ENCODE measurements at places on chromosomes 13 and 19.
A peak's percentile ranks its signal among the peaks of the same experiment; 100 is the strongest.

- DNase-seq, result peak; percentile 81
Observed at GRCh38 chr19:7533925-7534480, 1.5 kb upstream of the PNPLA6 start.

DNA sequence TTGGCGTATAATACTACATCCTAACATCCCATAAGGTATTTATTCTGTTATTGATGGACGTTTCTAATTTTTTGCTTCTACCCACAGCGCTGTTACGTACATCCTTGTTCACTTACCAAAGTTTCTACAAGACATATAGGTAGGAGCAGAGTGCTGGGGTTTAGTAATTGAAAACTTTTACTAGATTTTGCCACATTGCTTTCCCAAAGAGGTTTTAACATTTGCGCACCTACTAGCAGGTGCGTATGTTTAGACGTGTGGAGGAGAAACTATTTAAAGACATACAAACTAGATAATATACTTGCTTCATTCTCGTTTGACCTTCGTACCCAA, 559 bp upstream of the RPL21 start:
- DNase-seq, result no peak

DNA sequence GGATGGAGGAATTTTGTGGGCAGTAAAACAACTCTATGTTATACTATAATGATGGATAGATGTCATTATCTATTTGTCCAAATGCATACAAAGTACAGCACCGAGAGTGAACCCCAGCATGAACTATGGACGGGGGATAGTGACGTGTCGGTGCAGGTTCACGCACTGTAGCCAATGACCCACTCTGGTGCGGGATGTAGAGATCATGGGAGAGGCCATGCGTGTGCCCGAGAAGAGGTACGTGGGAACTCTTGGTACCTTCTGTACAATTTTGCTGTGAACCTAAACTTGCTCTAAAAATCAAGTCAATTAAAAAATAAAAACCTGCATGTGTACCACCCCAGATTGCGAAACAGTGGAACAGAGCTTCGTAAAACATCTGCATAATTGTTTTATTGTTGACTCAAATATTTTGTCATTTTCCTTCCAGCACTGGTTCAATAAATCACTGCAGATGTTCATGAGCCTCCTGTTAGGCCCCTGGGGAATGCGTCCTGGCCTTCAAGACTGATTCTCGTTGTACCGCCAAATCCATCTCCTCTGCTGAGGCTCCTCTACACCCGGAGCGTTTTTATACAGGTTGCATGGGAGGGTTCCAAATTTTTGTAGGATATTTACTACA, 30.9 kb downstream of the COL4A1 start:
- no peak for DNase-seq

DNA sequence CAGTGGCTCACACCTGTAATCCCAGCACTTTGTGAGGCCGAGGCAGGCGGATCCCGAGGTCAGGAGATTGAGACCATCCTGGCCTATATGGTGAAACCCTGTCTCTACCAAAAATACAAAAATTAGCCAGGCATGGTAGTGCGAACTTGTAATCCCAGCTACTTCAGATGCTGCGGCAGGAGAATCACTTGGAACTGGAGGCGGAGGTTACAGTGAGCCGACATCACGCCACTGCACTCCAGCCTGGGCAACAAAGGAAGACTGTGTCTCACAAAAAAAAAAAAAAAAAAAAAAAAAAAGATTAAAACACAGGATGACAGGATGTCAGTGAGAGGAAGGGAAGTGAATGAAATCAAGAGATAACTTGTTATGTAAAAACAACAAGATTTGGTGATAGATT, 1158.5 kb downstream of the PCDH9 start:
- DNase-seq, result no peak

GRCh38 chr13:23518231-23518630, 52.0 kb upstream of the TNFRSF19 start:
- no peak for DNase-seq

- DNase-seq, result peak; percentile 84
Observed at GRCh38 chr19:2618611-2619010, 83.9 kb downstream of the GNG7 start.

- no peak for DNase-seq
Observed at GRCh38 chr13:41257535-41257934, 5.8 kb downstream of the MTRF1 start.

DNA sequence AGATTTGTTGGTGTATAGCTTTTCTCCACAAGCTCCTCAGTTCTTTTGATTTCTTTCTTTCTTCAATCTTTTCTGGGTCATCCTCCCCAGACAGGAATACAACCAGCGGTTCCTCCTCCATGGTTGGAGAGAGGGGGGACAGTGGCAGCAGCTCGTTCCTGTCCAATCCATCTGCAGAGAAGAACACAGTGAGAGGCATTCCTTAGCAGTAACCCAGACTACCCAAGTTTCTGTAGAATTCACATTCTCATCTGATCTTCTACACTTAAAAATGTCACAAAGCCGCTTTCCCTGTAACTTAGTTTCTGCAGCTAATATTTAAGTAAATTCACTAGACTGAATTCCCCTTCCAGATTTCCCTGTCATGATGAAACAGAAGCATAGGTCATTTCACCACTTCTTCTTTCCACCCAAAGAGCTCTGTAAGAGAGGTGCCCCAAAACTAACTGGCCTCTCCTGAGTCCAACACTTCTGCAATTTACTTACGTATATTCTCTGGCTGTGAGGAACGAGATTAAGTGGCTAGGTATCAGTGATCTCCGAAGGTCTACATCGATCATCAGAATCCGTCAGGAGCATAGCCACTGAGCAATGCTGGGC, 171.9 kb downstream of the TBC1D4 start:
- no peak for DNase-seq

DNA sequence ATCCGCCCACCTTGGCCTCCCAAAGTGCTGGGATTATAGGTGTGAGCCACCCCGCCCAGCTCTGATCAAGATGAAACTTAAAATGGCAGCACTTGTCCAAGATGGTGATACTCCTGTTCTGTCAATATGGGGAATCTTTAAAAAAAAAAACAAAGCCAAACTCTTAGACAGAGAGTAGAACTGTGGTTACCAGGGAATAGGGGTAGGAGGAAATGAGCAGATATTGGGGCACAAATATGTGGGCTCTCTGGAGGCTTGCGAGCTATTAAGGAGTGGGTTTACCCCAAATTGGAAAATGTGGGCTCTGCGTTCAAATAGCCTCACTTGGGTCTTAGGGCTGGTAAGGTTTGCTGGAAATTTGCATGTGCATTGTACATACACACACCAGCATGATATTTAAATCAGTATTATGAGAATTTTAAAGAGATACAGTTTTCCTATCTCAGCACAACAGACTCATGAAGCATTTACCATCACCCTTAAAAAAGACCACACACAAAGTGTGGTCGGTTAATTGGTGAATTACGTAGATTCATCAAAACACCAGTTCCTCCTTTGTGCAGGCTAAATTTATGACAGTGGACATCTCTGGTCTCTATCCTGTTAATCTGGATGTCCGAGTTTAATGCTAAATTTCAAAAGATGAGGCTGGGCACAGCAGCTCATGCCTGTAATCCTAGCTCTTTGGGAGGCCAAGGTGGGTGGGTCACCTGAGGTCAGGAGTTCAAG, 11.3 kb downstream of the CD70 start:
- DNase-seq, result no peak

- no peak for DNase-seq
Observed at GRCh38 chr13:92827503-92827902, 399.1 kb upstream of the GPC6 start.

- no peak for DNase-seq
Observed at GRCh38 chr19:11232555-11232954, 6.9 kb upstream of the ANGPTL8 start.

- no peak for DNase-seq
Observed at GRCh38 chr13:50910485-50910805, 854 bp downstream of the RNASEH2B start.

DNA sequence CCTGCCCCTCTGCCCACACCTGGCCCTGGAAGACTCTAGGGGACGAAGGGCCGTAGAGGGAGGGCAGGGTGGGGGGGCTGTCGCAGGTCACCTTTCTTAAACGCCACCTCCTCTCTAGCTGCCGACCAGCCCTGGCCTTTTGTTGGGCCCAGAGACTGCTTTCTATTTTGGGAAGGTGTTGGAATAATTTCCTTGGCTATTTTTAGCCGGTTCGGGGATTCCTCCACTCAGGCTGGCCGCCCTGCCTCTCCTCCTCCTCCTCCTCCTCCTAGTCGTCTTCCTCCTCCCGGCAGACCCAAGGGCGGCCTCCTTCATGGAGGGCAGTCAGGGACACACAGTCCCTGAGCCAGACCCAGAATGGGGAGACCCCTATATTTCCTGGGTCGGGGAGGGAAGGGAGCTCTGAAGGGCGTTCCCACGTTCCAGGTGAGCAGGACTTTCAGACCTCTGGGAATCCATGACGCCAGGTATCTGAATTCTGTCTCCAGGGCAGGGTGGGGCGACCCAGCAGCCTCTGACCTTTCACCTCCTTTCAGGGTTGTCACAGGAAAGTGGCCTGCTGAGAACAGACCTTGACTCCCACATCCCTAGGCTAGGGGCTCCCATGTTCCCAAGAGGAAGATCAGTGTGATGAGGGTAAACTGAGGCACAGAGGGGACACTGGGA, 19.9 kb downstream of the GADD45B start:
- DNase-seq, result no peak
